ENCODE measurements at places on chromosomes 6 and 20. TPM values are rescaled to one million over a fixed set of nuclear protein-coding genes. Genes with fewer than 3 reads are reported as not detected.

- DNase-seq = no peak
These were observed 11.8 kb downstream of the ENPP1 start for GRCh38 chr6:131819572-131820124.

- DNase-seq = no peak
These were observed 1.6 kb downstream of the SCAND1 start for GRCh38 chr20:35952480-35953386.

GRCh38 chr20:57940868-57941522 is 231.2 kb upstream of the PMEPA1 start:
- no peak for DNase-seq

Gene GPX5
- not detected for total RNA-seq

Gene TBX18
- 4.4 TPM for total RNA-seq

Gene SLC22A3
- total RNA-seq = 14.2 TPM

Gene MCHR2
- total RNA-seq = not detected

Gene MBOAT1
- 12.6 TPM for total RNA-seq

- no peak for DNase-seq
These were observed 46.0 kb downstream of the OR2B6 start for GRCh38 chr6:28003059-28003458.
